ENCODE measurements at places on chromosomes 1 and 21.

- no peak for DNase-seq
Observed at GRCh38 chr1:170669107-170669445, 5.1 kb downstream of the PRRX1 start.

DNA sequence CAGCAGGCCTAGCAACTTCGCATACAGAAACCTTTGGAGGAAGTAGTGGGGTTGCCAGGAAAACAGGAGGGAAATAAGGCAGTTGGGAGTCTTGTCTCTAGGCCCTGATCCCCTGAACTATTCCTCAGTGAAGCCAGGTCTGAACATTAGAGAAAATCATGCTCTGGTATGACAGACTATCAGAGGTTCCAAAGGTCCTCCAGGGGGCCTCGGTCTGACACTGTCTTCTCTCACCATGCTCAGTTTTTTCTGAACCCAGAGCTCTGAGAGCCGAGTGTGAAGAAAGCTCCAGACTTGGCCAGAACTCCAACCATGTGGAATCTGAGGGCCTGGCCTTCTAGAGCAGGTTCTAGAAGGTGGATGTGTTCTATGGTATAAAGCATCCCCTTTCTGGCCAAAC is 4.0 kb downstream of the TOMM40L start:
- DNase-seq: no peak

DNA sequence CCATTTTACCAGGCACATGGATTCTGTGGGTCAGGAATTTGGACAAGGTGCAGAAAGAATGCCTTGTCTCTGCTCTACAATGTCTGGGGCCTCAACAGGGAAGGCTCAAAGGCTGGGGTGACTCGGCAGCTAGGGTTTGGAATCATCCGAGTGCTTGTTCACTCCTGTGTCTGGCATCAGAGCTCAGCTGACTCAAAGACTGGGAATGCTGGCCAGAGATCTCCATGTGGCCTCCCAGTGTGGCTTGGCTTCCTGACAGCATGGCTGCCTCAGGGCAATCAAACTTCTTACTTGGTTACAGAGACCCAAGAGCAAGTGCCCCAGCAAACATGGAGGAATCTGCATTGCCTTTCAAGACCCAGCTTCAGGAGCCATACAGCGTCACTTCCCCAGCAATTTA is 110.5 kb downstream of the TOMM20 start:
- DNase-seq: no peak

GRCh38 chr1:241799416-241799815 is 48.6 kb upstream of the EXO1 start:
- DNase-seq: no peak

GRCh38 chr1:240877605-240878004 is 265.6 kb upstream of the GREM2 start:
- no peak for DNase-seq

DNA sequence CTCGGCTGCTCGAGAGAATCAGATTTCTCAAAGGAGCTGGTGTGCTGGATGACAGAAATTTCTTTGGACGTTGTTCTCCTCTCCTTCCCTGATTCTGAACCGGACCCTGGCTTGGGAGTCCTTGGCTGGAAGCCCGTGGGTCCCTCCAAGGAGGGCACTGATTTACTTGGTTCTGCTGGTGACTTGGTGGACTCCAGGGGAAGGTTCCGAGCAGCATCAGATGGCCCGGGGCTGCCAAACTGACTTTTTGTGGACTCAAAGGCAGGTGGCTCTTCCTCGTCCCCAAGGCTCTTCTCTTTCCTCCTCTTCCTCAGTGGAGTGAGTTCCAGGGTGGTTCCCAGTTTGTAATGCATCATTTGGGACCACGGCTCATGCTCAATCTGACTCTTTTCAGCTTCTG is 97.9 kb upstream of the EDN2 start:
- DNase-seq: peak; percentile 61

GRCh38 chr1:202958544-202959275 is 598 bp upstream of the ADIPOR1 start:
- no peak for DNase-seq

Measured in vagina (tissue), 2 donors.